ENCODE measurements at places on chromosomes 11 and 22. TPM values are rescaled to one million over a fixed set of nuclear protein-coding genes. Genes with fewer than 3 reads are reported as not detected.

DNA sequence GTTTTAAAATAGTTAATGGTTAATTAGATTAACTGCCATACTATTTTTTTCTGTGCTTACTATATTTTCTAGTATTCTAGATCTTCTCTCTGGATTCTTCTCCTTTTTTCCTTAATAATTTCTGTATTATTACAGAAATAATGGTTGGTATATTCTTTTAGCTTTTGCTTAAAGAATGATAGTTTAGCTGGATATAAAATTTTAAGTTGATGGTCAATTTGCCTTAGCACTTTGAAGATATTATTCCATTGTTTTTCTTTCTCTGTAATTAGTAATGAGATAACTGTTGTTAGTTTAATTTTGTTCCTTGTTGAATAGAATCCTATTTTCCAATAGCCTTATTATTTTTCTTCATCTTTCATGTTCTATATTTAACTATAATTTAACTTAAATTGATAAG, 99.9 kb upstream of the NCAM1 start:
- DNase-seq, result no peak
- H3K27ac ChIP-seq, result no peak overlapping the region
- H3K4me3 ChIP-seq, result no peak overlapping the region
- H3K36me3 ChIP-seq, result no peaks in the 10 kb centered on the region
- no peaks in the 10 kb centered on the region for H3K27me3 ChIP-seq
- H3K4me1 ChIP-seq, result no peaks in the 10 kb centered on the region

DNA sequence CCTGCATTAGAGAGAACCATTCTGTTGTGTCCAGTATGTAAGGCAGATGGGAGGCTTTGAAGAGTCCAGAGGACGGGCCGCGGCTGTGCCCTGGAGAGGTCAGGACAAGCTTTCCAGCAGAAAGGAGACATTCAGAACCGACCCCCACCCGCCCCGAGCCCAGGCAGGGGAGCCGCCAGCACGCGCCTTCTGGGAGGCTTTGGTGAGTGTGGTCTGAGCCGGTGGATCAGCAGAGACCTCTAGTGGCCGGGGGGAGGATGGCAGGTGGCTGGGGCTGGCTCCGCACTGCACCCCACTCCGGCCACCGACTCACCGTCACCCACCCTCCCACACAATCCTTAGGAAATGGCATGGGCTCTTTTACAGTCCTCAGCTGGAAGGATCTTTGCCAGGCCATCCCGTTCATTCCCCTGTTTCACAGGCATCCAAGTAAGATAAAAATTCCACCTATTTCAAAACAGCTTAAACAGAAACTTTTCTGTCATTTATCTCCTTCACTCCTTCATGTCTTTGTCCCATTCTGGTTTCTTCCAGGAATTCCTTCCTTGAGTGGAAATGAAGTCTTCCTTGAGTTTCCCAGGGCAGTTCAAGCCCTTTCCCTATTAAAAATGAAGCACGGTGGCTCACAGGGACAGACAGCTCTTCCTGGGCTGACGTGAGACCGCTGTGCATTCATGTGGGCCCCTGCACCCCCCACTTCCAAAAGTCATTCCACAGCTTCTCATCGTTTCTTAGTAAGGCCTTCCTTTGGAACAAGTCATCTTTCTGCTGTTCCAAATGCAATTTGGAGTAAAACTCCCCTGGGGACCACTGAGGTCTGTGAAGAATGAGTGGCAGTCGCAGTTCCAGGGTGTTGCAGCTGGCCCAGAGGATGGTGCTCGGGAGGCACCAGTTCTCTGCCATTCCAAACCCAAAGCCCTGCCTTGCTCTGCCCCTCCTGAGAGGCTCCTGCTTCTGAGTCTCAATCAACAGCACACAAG, 91.0 kb downstream of the FEZ1 start:
- no peak overlapping the region for H3K27ac ChIP-seq
- peak; percentile 74 for DNase-seq
- no peaks in the 10 kb centered on the region for H3K27me3 ChIP-seq
- H3K4me1 ChIP-seq, result peaks cover 6% of the 10 kb centered on the region
- no peak overlapping the region for H3K4me3 ChIP-seq
- H3K36me3 ChIP-seq, result no peaks in the 10 kb centered on the region

DNA sequence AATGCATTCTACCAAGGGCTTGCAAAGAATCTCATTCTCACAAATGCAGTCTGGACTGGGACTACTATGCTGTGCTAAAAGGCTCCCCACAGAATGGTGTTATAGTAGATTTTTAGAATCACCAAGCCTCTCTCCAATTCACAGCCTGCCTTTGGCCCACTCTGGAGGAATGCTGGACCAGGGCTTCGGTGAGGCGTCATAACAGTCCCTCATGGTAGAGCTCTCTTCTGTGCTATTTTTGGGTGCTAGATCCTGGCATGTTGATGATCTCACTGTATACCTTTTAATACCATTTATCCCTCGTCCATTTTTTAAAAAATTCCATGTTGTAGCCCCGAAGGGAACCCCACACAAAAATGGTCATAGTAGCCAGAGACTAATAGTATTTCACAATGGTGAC, 17.6 kb downstream of the MAP6 start:
- no peak overlapping the region for H3K27ac ChIP-seq
- no peak for DNase-seq
- H3K27me3 ChIP-seq, result no peaks in the 10 kb centered on the region
- H3K36me3 ChIP-seq, result no peaks in the 10 kb centered on the region
- no peak overlapping the region for H3K4me3 ChIP-seq
- H3K4me1 ChIP-seq, result no peaks in the 10 kb centered on the region

GRCh38 chr11:65960824-65961266, 689 bp upstream of the SART1 start:
- no peaks in the 10 kb centered on the region for H3K27me3 ChIP-seq
- H3K4me3 ChIP-seq, result peak overlapping the region; percentile 99
- H3K27ac ChIP-seq, result peak overlapping the region; percentile 90
- H3K4me1 ChIP-seq, result peaks cover 21% of the 10 kb centered on the region
- peaks cover 21% of the 10 kb centered on the region for H3K36me3 ChIP-seq

DNA sequence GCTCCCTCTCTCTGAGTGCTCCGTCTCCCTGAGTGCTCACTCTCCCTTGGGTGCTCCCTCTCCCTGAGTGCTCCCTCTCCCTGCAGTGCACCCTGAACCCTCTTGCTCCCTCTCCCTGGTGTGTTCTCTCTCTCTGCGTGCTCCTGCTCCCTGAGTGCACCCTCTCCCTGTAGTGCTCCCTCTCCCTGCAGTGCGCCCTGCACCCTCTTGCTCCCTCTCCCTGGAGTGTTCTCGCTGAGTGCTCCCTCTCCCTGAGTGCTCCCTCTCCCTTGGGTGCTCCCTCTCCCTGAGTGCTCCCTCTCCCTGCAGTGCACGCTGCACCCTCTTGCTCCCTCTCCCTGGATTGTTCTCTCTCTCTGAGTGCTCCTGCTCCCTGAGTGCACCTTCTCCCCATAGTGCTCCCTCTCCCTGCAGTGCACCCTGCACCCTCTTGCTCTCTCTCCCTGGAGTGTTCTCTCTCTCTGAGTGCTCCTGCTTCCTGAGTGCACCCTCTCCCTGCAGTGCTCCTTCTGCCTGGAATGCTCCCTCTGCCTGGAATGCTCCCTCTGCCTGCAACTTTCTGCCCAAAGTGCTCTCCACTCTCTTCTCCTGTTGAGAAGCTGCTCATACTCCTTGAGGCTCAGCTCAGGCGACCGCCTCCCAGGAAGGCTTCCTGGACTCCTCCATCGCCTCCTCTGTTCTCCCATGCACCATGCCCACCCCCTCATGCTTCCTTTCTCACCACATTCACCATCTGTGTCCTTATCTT, 48.4 kb upstream of the WNT7B start:
- H3K4me1 ChIP-seq, result peaks cover 26% of the 10 kb centered on the region
- H3K27ac ChIP-seq, result no peak overlapping the region
- DNase-seq, result no peak
- H3K36me3 ChIP-seq, result no peaks in the 10 kb centered on the region

GRCh38 chr11:16833026-16833425, 94.6 kb downstream of the C11orf58 start:
- H3K4me3 ChIP-seq, result no peak overlapping the region
- no peaks in the 10 kb centered on the region for H3K27me3 ChIP-seq
- DNase-seq, result no peak

The TXN2 gene
- total RNA-seq, result 128 TPM

GRCh38 chr11:86115542-86116385, 46.9 kb upstream of the PICALM start:
- no peaks in the 10 kb centered on the region for H3K36me3 ChIP-seq
- no peak overlapping the region for H3K27ac ChIP-seq
- no peak overlapping the region for H3K4me3 ChIP-seq
- no peaks in the 10 kb centered on the region for H3K27me3 ChIP-seq

- H3K36me3 ChIP-seq, result no peaks in the 10 kb centered on the region
- no peak overlapping the region for H3K4me3 ChIP-seq
- no peak for DNase-seq
- no peaks in the 10 kb centered on the region for H3K4me1 ChIP-seq
- no peaks in the 10 kb centered on the region for H3K27me3 ChIP-seq
Observed at GRCh38 chr11:121132211-121132976, 31.4 kb downstream of the TECTA start.

GRCh38 chr11:61187505-61188130, 15.7 kb upstream of the PGA3 start:
- no peaks in the 10 kb centered on the region for H3K36me3 ChIP-seq
- H3K27me3 ChIP-seq, result peaks cover 8% of the 10 kb centered on the region
- H3K4me3 ChIP-seq, result no peak overlapping the region
- no peaks in the 10 kb centered on the region for H3K4me1 ChIP-seq
- no peak overlapping the region for H3K27ac ChIP-seq
- DNase-seq, result peak; percentile 75

- H3K4me3 ChIP-seq, result no peak overlapping the region
- no peaks in the 10 kb centered on the region for H3K27me3 ChIP-seq
- H3K27ac ChIP-seq, result peak overlapping the region; percentile 83
- DNase-seq, result no peak
Observed at GRCh38 chr11:94131718-94132115, 3.1 kb downstream of the PANX1 start.

- H3K36me3 ChIP-seq, result no peaks in the 10 kb centered on the region
- no peaks in the 10 kb centered on the region for H3K27me3 ChIP-seq
- H3K27ac ChIP-seq, result no peak overlapping the region
- no peak for DNase-seq
Observed at GRCh38 chr11:126992804-126993111, 7.8 kb downstream of the KIRREL3 start.

The KCNJ1 gene
- total RNA-seq, result not detected

GRCh38 chr11:114063149-114063828, 3.8 kb downstream of the ZBTB16 start:
- H3K4me3 ChIP-seq, result no peak overlapping the region
- peaks cover 79% of the 10 kb centered on the region for H3K4me1 ChIP-seq
- H3K36me3 ChIP-seq, result peaks cover 26% of the 10 kb centered on the region

GRCh38 chr11:33533386-33534052, 167.1 kb downstream of the C11orf91 start:
- DNase-seq, result no peak
- no peak overlapping the region for H3K27ac ChIP-seq
- no peaks in the 10 kb centered on the region for H3K4me1 ChIP-seq
- H3K27me3 ChIP-seq, result no peaks in the 10 kb centered on the region

The HBD gene
- not detected for total RNA-seq

DNA sequence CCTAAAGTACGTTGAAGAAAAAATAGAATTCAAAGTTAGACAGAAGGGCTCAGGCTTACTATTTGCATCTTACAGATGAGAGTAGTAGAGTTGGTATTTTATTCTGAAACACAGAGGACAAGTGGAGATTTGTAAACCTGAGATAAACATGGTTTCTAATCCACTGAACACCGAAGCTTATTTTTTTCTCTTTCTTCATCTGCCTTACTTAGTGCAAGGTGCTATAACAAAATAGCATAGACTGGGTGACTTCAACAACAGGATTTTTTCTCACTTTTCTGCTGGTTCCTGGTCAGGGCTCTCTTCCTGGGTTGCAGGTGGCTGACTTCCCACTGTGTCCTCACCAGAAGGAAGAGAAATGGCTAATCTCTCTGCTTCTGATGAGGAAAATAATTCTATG, 2.1 kb upstream of the HBG1 start:
- DNase-seq, result no peak
- no peaks in the 10 kb centered on the region for H3K27me3 ChIP-seq
- H3K27ac ChIP-seq, result no peak overlapping the region
- H3K4me1 ChIP-seq, result no peaks in the 10 kb centered on the region
- no peaks in the 10 kb centered on the region for H3K36me3 ChIP-seq

- peak overlapping the region; percentile 71 for H3K27ac ChIP-seq
- peaks cover 8% of the 10 kb centered on the region for H3K36me3 ChIP-seq
- no peaks in the 10 kb centered on the region for H3K27me3 ChIP-seq
Observed at GRCh38 chr11:9689721-9690120, 25.8 kb downstream of the SWAP70 start.

The MMP11 gene
- total RNA-seq, result 7.9 TPM

DNA sequence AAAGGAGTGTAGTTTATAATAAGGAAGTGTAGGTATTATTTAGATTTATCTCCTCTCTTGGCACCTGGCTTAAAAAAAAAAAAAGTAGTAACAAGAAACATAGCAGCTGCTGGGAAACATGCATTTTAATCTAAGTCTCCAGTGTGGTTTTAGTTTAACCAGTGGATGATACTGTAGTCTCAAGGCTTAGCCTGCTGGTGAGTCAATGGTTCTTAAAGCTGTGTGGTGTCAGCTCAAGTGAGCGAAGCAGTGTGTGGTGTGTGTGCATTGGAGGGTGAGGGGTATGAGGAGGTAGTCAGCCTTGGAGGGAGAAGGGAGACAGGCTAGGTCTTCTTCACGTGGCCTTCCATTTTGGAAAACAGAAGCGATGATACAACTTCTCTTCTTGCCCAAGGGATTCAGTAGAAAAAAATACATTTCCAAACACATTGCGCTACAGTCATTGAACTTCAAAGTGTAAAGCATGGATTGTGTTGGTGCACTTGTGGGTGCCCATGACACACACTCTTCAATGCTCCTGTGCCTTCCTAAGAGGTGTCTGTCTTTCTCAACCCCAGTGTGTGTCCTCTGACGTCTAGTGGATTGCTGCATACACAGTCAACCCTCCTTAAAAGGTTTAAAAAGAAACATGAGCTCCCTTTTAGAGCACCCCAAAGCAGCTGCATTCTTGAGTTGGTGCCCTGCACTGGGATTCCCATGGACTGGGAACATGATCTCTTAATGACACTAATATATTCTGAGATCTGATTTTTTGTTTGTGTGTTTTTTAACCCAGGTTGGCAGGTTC, 40.1 kb downstream of the ZBTB16 start:
- no peaks in the 10 kb centered on the region for H3K36me3 ChIP-seq
- H3K27me3 ChIP-seq, result no peaks in the 10 kb centered on the region
- DNase-seq, result no peak
- peaks cover 10% of the 10 kb centered on the region for H3K4me1 ChIP-seq

GRCh38 chr22:36512991-36513390, 6.2 kb upstream of the FOXRED2 start:
- no peak for DNase-seq
- peaks cover 56% of the 10 kb centered on the region for H3K36me3 ChIP-seq

DNA sequence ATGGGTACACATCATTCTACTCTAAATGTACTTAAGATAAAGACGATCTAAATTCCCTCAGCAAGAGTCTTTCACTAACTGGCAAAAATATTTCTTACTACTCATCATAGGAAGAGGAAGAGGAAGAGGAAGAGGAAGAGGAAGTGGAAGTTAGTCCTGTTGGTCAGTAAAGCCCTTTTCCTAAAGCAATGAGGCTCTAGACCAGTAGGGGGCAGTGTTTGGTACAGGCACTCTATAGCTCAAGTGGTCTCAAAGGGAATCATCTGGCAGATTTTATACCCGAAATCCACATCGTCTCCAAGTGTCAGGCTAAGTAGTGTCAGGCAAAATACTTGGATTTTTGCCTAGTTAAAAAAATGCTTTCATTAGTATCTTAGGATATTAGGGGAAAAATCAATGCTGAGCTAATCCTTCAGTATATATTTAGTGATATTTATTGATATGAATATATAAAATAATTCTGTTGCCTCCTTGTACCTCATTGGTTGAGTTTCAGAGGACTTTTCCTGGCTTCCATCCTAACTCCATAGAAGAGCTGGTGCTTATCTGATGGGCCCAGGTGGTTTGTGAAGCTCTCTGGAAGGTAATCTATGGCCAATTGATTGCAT, 7.7 kb downstream of the BLID start:
- no peaks in the 10 kb centered on the region for H3K36me3 ChIP-seq
- H3K4me3 ChIP-seq, result no peak overlapping the region
- H3K27me3 ChIP-seq, result no peaks in the 10 kb centered on the region
- DNase-seq, result no peak
- H3K27ac ChIP-seq, result peak overlapping the region; percentile 46
- H3K4me1 ChIP-seq, result peaks cover 24% of the 10 kb centered on the region

Measured in heart left ventricle (tissue), 16 donors.